Activated naive CD4-positive, alpha-beta T cell treated with anti-CD3 and anti-CD28 coated beads, Interleukin-2, amount 50 U/mL, for 72 hours (primary cell): ENCODE measurements at places on chromosomes 11 and 22. TPM values are rescaled to one million over a fixed set of nuclear protein-coding genes. Genes with fewer than 3 reads are reported as not detected.

ASCL2 gene
- not detected for total RNA-seq

MRGPRE gene
- total RNA-seq: not detected

RCOR2 gene
- total RNA-seq: 0.09 TPM

TNNT3 gene
- total RNA-seq: 10.3 TPM

SYTL2 gene
- 4.6 TPM for total RNA-seq

SLC15A3 gene
- 5.9 TPM for total RNA-seq

DGAT2 gene
- total RNA-seq: 3.9 TPM
